Activated CD4-positive, alpha-beta T cell treated with anti-CD3 and anti-CD28 coated beads, Interleukin-2, amount 50 U/mL, for 1 hour (primary cell): ENCODE measurements at places on chromosomes 3 and 15.

GRCh38 chr15:77031376-77032050, 36.6 kb downstream of the PSTPIP1 start:
- DNase-seq = no peak

GRCh38 chr3:104066658-104067057, 1300.1 kb upstream of the ALCAM start:
- DNase-seq = no peak

DNA sequence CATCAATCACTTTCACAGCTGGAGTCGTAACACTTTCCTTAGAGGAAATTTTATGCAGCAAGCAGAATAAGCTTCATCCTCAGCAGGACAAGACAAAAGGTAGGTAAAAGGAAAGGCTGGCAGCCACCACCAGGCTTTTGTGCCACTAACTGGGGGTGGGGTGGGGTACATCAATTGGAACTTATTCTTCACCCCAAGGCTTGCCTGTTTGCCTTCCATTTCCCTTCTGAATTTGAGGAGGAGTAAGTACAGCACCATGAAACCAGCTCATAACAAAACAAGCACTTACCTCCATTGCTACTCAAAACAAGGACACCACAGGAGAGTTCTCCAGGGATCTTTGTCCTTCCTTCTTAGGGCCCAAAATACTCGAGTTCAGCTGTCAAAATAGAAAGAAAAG, 296.8 kb downstream of the ARRDC4 start:
- DNase-seq = no peak

- no peak for DNase-seq
Measured at GRCh38 chr3:119340014-119340413, 45.8 kb downstream of the ARHGAP31 start.

- no peak for DNase-seq
Measured at GRCh38 chr15:55649058-55649423, 60.9 kb upstream of the PYGO1 start.

DNA sequence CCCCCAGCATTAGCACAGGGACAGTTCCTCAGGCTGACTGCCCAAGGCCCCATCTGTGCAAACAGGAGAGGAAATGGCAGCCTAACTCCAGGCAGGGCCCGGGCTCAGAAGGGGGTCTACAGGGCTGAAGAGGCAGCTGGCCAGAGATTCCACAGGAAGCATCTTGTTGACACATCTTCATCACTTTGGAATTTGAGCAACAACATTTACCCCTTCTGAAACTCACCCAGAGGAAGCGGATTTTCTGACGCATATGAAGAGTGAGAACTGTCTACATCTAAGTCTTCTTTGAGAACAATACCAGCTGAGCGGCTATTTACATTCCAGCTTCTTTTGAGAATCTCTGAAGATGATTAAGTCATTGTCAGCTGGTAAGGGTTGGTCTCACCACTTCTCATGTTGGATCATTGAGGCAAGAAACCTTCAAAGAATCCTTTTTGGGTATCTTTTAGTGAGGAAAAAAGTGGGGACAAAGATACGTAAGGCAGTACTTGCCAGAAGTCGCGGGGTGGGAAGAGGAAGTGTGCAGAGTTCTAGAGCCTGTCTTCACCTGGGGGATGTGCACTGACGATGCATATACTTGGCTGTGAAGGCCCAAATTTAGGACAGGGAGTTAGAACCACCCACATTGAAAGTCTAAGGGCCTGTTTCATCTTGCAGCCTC, 25.4 kb upstream of the SRP14 start:
- no peak for DNase-seq

GRCh38 chr15:61889706-61890105, 170.5 kb downstream of the VPS13C start:
- no peak for DNase-seq

DNA sequence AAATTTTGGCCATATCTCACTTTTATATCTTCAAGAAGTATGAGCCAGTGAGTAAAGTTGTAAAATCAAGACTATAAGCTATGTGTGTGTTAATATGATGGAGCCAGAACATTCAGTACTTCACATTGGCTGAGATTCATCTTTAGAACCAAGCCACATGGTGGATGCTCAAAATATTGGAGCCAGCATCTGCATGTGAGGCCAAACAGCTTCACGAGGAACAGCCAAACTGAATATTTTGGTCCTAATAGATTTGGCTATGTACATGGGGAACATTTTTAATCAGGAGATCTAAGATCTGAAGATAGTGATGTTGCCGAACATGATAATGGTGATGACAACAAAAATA, 1089.8 kb downstream of the TUSC7 start:
- no peak for DNase-seq

DNA sequence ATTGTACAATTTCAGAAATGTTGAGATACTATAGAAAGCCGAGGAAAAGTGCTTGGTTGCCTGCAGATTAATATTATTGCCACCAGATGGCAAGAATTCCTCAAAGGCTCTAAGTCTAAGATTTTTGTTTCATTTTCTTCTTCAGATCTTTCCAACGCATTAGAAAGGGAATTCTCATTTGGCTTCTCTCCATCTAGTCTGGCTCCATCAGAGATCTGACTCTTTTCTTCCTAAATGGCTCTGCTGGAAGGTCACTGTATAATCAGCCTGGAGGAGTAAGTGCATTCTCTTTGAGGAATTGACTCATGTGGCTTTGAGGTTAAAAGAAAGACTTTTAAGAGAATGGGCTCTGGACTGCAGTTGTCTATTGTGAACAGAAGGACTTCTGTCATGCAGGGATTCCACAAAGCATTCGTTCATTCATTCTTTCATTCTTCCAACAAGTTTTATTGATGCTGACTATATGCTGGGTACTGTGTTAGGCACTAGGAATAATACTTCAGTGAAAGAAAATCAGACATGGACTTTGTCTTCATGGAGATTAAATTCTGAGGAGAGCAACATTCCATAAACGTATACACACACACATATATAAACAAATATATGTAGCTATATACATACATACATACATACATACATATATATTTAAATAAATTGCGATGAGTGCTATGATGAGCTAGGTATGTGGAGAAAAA, 55.3 kb downstream of the SLC28A2 start:
- no peak for DNase-seq
